ENCODE measurements at places on chromosomes 13 and 19. TPM values are rescaled to one million over a fixed set of nuclear protein-coding genes. Genes with fewer than 3 reads are reported as not detected.

Gene KIR3DL2
- polyA plus RNA-seq: not detected

Gene RAD23A
- 67.8 TPM for polyA plus RNA-seq

Gene AKT2
- polyA plus RNA-seq: 124 TPM

Gene SIGLEC5
- polyA plus RNA-seq: not detected

Gene ZNF132
- polyA plus RNA-seq: 2.4 TPM

Data from IMR-90 (cell line).